Psoas muscle (tissue), 8 donors: ENCODE measurements at places on chromosomes 1 and 21. TPM values are rescaled to one million over a fixed set of nuclear protein-coding genes. Genes with fewer than 3 reads are reported as not detected.

Gene RAB42
- 1.3 TPM for total RNA-seq

Gene PIGK
- total RNA-seq: 10.2 TPM

Gene ANKRD35
- 2.6 TPM for total RNA-seq

- H3K27ac ChIP-seq: no peak overlapping the region
- no peaks in the 10 kb centered on the region for H3K27me3 ChIP-seq
- no peak overlapping the region for H3K4me3 ChIP-seq
- no peaks in the 10 kb centered on the region for H3K4me1 ChIP-seq
- no peaks in the 10 kb centered on the region for H3K36me3 ChIP-seq
- no peak for DNase-seq
These were observed 120.0 kb downstream of the S1PR1 start for GRCh38 chr1:101356604-101357443.

Gene FHAD1
- total RNA-seq: not detected

- DNase-seq: peak; percentile 44
- H3K4me3 ChIP-seq: no peak overlapping the region
- H3K4me1 ChIP-seq: peaks cover 6% of the 10 kb centered on the region
- H3K27ac ChIP-seq: peak overlapping the region; percentile 3
These were observed 229.2 kb downstream of the RHOU start for GRCh38 chr1:228964178-228965089.

DNA sequence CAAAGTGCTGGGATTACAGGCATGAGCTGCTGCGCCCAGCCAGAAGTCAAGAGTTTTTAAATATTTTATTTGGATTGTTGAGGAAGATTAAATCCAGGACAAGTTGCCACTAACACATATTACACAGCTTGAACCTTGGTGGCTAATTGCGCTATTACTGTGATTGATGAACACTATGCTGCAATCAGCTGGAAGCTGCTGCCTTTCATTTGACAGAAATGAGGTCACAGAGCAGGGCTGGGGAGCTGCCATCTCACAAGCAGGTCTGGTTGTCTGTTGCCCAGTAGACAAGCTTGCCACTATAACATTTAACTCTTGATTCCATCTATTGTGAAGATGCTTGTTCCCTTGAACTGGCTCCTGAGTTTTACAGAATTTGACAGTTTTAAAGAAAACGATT lies 37.4 kb upstream of the NRDC start:
- no peaks in the 10 kb centered on the region for H3K4me1 ChIP-seq
- H3K36me3 ChIP-seq: no peaks in the 10 kb centered on the region
- H3K4me3 ChIP-seq: no peak overlapping the region
- no peak for DNase-seq
- peaks cover 20% of the 10 kb centered on the region for H3K27me3 ChIP-seq

Gene KCNC4
- 6.0 TPM for total RNA-seq

DNA sequence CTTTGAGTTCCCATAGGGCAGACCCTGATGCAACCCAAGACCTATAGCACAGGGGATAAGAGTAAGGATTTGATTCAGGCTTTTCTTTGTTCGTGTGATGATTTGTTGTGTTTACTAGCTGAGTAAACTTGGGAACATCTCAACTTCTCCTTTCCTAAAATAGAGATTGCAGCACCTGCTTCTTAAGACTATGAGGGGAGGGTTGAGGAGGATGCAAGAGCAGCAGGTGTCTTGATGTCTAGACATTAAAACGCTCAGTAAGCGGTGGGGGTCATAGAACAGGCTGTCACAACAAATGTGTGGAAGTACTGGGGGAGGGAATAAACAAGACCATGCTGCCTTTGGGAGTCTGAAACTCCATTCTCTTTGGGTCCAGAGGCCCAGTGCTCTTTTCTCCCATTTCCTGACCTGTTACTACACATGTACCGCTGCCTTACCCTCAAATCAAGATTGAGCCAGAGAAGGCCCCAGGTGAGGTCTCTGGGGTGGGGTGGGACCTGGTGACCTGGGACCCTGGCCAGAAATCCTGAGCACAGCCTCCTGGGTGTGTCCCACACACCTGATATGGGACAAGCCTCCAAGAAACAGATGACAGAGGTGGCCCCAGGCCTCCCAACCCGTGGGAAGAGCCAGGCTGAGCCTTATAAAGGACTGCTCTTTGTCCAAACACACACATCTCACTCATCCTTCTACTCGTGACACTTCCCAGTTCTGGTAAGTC lies at the start of gene S100A7A:
S100A7A (plus strand) TSS at position 671 of the 721 bp plus-strand sequence. CDS start 1,563 bp downstream, outside the sequence.
- no peak for DNase-seq
- H3K27ac ChIP-seq: no peak within 1 kb of the TSS
- no peaks in the 10 kb centered on the region for H3K36me3 ChIP-seq
- no peaks in the 10 kb centered on the region for H3K4me1 ChIP-seq

- no peaks in the 10 kb centered on the region for H3K27me3 ChIP-seq
- no peak overlapping the region for H3K4me3 ChIP-seq
- no peak overlapping the region for H3K27ac ChIP-seq
- H3K4me1 ChIP-seq: no peaks in the 10 kb centered on the region
- no peak for DNase-seq
- H3K36me3 ChIP-seq: peaks cover 15% of the 10 kb centered on the region
These were observed 27.9 kb downstream of the TNFRSF1B start for GRCh38 chr1:12194666-12195216.

GRCh38 chr1:46749404-46749803 lies 30.5 kb upstream of the EFCAB14 start:
- H3K4me3 ChIP-seq: no peak overlapping the region
- no peak for DNase-seq
- no peak overlapping the region for H3K27ac ChIP-seq
- H3K4me1 ChIP-seq: no peaks in the 10 kb centered on the region

DNA sequence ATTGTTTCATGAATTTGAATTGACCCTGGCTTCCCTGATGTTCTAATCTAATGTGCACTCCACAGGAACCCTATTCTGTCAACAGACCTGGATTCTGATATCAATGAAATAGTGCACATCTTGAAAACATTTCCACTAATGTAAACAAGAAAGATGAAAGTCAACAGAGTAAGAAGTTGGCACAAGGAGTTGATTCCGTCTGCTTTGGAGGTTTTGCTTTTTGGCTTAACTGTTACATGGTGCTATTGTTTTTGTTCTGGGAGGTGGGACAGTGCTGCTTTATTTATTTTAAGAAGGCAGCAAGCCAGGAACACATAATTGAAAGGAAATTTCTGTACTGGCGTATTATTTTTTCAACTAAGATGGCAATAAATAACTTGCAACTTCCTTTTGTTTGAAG lies 73.3 kb downstream of the LEPR start:
- no peak overlapping the region for H3K4me3 ChIP-seq
- H3K27ac ChIP-seq: no peak overlapping the region
- H3K36me3 ChIP-seq: no peaks in the 10 kb centered on the region
- no peaks in the 10 kb centered on the region for H3K27me3 ChIP-seq

DNA sequence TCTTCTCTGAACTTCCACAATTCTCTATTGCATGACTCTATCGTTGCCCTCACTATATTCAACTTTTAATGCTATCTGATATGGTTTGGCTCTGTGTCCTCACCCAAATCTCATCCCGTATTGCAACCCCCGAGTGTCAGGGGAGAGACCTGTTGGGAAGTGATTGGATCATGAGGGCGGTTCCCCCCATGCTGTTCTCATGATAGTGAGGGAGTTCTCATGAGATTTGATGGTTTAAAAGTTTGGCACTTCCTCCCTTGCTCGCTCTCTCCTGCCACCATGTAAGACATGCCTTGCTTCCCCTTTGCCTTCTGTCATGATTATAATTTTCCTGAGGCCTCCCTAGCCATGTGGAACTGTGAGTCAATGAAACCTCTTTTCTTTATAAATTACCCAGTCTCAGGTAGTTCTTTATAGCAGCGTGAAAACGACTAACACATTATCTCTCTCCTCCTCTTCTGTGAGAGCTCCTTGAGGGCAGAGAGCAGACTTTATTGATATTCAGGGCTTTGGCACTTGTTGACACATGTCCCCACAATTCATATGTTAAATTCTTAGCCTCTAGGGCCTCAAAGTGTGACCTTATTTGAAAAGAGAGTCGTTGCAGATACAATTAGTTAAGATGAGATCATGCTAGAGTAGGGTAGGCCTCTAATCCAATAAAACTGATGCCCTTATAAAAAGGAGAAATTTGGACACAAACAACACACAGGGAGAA lies 52.1 kb downstream of the ADCY10 start:
- no peak overlapping the region for H3K4me3 ChIP-seq
- H3K27me3 ChIP-seq: no peaks in the 10 kb centered on the region
- DNase-seq: no peak
- no peaks in the 10 kb centered on the region for H3K4me1 ChIP-seq

DNA sequence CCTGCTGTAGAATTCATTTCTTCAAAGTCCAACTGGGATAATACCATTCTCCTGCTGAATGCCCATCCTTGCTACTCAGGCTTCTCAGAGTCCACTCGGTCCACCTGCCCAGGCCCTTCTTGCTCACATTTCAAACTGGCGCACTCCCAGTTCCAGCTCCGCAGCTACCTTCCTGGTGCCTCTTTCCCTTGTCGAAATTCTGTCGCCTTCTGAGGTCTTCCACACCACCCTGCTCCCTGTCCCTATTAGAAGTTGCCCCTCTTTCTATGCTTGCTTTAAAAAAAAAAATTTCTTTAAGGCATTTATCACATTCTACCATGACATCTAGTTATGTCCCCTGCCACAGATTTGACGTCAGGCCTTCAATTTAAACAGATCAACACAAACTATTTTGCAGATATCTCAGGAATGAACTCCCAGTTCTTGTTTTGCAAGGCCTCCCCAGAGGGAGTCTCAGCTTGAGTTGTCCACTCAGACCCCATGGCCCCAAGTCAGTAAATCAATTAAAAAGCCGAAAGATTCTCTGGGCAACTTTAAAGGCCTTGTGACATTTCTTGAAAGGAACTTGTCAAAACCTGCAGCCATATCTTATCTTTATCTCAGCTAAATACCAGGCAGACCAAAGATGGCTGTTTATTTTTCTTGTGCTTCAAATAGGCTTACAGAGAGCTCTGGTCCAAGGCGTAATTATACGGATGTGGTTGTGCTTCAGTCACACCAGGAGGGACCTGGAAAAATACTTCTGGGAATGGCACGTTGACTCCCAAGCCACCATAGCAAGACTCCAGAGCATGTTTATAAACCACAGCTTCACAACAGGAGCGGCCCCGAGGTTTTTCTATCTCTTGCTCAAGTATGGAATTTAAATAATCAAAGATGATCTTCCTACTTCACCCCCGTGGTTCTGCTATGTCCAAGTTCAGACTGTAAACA lies 2.2 kb downstream of the FAM89A start:
- H3K36me3 ChIP-seq: no peaks in the 10 kb centered on the region
- H3K4me3 ChIP-seq: peak overlapping the region; percentile 77
- H3K27ac ChIP-seq: no peak overlapping the region
- no peaks in the 10 kb centered on the region for H3K27me3 ChIP-seq

Gene NTRK1
- 0.44 TPM for total RNA-seq

DNA sequence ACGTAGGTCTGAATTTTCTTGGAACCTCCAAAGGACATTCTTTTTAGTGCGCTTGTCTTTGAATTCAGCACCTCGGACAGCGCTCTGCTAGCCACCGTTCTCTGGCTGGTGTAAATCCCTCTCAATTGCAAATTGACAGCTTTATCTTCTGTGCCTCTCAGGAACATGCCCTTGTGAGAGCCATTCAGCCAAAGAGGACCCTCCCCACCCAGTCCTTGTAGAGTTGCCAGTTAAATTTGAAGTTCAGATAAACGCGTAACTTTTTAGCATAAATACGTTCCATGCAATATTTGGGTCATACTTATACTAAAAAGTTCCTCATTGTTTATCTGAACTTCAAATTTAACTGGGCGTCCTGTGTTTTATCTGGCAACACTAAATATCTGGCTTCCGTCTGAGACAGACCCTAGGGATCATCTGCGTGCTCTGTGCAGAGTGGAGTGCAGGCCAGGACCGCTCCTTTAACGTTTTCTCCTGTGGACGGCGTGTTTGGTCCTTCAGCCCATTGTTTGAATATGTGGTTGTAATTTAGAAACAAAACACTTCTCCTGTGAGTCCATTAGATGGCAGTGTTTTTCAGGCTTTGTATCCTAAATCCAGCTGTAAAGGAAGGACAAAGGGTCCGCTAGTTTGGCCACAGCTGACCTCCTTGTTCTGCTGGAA lies 7.0 kb downstream of the KCNAB2 start:
- no peaks in the 10 kb centered on the region for H3K36me3 ChIP-seq
- no peak overlapping the region for H3K27ac ChIP-seq
- no peak overlapping the region for H3K4me3 ChIP-seq

Gene FAM163A
- 0.15 TPM for total RNA-seq

Gene MAP3K21
- total RNA-seq: 0.24 TPM

DNA sequence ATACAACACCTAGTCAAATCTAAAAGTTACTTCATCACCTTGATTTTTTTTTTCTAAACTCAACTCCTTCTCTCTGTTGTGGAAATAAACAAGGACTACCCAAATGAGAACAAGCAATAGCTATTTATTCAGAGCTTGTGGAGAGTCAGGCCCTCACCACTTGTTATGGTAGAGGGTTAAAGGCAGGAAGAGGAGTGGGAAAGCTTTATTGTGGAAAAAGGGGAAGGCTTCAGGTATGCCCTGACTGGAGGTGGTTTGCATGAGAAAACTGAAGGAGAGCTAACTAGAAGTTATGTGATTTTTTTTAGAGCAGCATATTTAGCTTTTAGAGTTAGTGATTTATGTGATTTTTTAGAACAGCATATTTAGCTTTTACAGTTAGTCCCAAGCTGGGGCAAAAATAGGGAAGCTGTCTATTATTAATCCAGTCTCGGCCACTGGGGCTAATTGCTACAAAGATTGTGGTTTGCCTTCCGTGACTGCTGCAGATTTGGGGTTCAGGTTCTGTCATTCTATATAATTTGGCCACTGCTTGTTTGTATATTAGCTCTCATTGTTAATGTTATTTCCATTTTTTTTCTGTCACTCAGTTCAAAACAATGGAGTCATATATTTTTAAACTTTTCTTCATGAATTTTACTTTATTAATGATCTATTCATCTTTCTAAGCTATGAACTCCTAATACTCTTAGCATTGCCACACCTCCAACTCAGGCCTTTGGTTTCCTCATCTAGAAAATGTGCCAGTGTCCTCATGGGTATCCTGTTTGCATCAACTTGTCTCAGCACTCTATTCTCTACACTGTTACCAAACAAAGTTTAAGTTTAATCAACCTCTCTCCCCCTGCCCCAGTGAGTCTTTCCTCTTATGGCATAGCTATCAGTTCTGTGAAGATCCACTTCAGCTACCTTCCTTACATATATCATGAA lies 713.0 kb downstream of the BRINP3 start:
- no peaks in the 10 kb centered on the region for H3K36me3 ChIP-seq
- no peak overlapping the region for H3K27ac ChIP-seq
- H3K4me1 ChIP-seq: no peaks in the 10 kb centered on the region
- H3K27me3 ChIP-seq: no peaks in the 10 kb centered on the region
- no peak overlapping the region for H3K4me3 ChIP-seq
- DNase-seq: no peak

- H3K36me3 ChIP-seq: no peaks in the 10 kb centered on the region
- DNase-seq: no peak
- H3K27ac ChIP-seq: peak overlapping the region; percentile 36
- no peaks in the 10 kb centered on the region for H3K27me3 ChIP-seq
These were observed 156.7 kb downstream of the DMRTA2 start for GRCh38 chr1:50266509-50266908.
